ENCODE measurements at places on chromosomes 6 and 20.
A peak's percentile ranks its signal among the peaks of the same experiment; 100 is the strongest.

- no peak for DNase-seq
These were observed 17.6 kb upstream of the HLA-A start for GRCh38 chr6:29924731-29925130.

- DNase-seq: no peak
These were observed 5.3 kb upstream of the COL12A1 start for GRCh38 chr6:75210885-75211739.

GRCh38 chr6:99522531-99522930 is 7.3 kb upstream of the USP45 start:
- DNase-seq: no peak

DNA sequence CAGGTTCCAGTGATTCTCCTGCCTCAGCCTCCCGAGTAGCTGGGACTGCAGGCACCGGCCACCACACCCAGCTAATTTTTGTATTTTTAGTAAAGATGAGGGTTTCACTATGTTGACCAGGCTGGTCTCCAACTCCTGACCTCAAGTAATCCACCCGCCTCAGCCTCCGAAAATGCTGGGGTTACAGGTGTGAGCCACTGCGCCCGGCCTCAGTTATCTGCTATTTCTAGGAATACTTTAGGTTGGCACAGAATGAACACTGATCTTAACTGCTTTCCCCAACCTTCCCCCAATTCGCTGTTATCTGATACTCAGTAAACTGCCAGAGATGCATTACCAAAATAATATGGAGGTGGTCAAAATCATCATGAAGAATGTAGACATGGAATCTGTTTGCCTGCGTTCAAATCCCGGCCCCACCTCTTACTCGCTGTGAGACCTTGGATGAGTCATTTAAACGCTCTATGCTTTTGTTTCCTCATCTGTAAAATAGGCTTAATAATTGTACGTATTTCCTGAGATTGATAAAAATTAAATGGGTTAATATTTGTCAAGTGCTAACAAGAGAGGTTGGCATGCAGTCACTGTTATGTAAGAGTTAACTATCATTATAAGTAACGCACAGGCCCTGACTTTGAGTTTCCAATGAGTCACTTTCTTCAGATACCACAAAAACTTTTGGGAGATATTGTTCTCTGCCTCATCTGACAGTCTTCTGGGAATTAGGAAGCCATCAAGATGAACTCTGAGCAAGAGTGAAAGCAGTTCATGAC is 44.5 kb upstream of the NCOA3 start:
- no peak for DNase-seq

- no peak for DNase-seq
These were observed 108.6 kb upstream of the MRPS10 start for GRCh38 chr6:42326248-42326647.

- DNase-seq: no peak
These were observed 746 bp downstream of the NUP153 start for GRCh38 chr6:17705778-17706579.

DNA sequence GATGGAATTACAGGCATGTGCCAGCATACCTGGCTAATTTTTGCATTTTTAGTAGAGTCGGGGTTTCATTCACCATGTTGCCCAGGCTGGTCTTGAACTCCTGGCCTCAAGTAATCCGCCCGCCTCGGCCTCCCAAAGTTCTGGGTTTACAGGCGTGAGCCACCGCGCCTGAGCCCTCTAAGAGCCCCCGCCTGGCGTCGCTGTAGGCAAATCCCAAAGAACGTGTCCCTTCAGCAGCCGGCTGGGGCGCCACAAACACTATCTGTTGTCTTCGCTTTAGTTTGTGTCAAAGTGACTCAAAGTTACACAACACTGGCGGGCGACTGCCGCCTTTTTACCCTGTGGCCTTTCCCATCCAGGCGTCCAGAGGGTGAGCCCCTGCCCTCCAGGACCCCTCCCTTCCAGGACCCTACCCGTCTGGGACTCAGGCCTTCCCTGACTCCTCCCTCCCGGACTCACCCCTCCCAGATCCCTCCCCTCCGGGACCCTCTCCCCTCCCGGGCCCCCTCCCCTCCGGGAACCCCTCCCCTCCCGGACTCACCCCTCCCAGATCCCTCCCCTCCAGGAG is 940 bp upstream of the ADRM1 start:
- peak; percentile 77 for DNase-seq

DNA sequence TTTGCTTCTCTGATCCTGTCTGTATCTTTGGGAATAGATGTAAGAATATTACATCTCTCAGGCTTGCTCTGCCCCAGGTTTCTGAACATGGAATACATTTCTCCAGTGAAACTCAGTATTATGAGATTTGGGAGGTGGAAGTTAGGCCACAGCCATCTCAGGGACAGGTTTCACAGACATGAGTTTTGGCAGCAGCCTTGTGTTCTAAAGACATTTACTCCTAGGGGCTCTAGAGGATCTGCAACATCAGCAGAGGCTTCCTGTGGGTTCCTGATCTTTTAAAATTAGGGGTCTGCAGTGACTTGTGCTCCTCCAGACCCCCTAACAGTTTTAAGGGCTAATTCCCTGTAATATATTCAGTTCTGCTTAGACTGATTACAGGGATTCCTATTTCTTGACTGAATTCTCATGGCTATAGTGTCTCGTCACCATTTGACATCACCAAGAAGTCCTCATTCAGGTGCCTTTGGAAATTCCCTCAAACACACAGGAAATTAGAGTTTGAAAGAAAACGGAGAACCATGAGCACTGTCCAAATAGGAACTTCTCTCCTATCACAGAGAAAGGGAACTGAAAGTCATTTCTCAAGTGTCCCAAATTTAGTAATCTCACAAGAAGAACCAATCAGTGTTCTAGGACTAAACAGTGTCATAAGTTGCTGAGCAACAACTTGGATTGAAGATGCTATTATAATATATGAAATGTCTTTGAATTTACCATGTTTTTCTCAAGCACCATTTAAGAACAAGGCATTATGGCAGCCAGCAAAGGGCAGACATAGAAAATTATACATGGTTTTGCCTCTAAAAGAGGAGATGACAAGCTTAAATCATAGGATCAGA is 2.5 kb upstream of the HLA-DRA start:
- no peak for DNase-seq

- no peak for DNase-seq
These were observed 548 bp upstream of the HLA-DRA start for GRCh38 chr6:32439139-32439538.

GRCh38 chr20:45111799-45112471 is 3.0 kb downstream of the WFDC5 start:
- DNase-seq: no peak

DNA sequence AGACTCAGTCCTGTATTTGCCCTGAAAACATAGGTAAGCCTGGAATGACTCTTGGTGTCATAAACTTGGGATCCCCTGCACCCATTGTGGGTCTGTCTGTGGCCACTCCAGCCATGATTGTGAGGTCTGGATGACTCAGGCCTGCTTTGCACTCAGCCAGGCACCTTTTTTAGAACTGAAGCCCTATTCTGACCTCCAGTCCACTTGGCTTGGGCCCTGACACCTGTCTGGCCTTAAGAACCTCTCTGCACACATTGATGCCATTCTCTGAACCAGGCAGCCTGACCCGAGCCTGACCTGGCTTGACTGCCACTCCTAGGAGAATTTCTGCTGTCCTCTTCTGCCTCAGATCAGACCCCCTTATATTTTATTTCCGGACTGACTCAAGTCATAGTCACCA is 383.7 kb downstream of the MAFB start:
- no peak for DNase-seq

DNA sequence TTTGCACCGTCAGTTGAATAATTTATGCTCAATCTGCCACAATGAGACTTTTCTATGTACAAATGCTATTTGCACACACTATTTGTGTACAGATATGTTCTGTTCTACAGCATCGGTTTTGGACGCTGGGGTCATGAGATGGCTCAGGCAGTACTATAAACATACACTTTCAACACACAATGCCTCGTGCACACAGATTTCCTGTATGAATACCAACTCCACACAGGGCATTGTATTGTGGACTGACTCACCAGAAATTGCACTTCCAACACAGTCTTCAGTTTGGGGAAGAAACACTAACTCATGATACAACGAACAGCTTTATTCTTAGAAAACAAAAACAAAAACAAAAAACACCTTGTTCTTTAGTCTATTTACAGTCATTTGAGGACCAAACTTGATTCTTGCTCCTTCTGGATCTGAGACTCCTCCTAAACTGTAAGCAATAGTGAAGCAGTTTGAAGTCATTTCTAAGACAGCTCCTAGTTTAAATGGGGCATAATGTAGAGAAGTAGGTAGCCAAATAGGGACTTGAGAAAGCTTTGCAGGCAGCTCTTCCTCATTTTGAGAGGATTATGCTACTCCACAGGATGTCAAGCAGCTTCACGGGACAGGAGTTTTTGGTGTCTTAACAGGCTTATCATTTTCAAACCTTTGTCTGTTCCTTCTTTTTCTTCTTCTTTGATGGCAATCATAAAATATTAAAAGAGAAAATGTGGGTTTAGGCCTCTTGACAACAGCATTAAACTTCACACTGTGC is 33.7 kb downstream of the GJA10 start:
- DNase-seq: no peak

- no peak for DNase-seq
These were observed 429 bp downstream of the AMD1 start for GRCh38 chr6:110874880-110875547.

DNA sequence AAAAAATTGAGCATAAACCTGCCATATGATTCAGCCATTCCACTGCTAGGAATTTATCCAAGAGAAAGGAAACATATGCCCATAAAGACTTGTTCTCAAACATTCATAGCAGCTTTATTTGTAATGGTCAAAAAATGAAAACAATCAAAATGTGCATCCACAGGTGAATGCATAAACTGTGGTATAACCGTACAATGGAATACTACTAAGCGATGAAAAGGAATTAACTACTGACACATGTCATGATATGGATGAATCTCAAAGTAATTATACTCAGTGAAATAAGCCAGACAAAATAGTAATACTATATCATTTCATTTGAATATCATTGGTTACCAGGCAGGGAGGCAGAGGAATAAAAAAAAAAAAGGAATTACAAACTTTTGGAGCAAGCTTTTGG is 25.8 kb upstream of the BRPF3 start:
- no peak for DNase-seq

- DNase-seq: no peak
These were observed 194.9 kb downstream of the UTRN start for GRCh38 chr6:144479991-144480390.

GRCh38 chr6:166998256-166999144 is 697 bp upstream of the CEP43 start:
- no peak for DNase-seq

GRCh38 chr6:169720207-169720855 is 4.0 kb downstream of the PHF10 start:
- no peak for DNase-seq

DNA sequence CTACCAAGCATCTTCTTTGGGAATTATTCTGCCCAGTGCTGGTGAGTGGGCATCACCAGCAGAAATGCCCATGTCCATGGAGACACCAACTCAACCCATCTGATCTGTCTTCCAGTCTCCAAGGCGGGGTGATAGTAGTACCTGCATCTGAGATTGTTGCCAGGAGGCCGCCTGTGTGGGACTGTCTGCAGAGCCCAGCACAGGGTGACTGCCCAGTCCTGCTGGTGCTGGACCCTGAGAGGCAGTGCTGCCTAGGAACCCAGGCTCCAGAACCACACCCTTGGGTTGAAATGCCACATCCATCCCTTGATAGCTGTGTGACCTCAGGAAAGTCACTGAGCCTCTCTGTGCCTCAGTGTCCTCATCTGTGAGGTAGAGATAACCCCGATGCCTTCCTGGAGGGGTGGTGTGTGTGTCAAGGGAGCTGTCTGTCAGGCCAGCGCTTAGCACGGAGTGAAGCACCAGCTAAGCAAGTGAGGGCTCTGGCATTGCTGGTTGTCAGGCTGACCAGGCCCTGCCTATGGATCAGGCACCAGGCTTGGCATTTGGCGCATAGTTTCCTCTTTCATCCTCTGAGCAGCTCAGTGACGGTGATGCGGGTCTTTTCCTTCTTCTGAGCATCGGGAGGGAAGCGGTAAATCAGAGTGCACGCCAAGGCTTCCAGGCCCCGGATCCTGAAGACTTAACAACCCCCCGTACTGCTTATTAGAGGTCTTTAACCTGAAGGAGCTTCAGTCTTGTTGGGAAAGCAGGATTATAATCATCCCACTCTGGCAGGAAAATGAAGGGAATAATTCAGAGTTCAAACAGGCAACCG is 268.2 kb downstream of the CDH4 start:
- DNase-seq: no peak

DNA sequence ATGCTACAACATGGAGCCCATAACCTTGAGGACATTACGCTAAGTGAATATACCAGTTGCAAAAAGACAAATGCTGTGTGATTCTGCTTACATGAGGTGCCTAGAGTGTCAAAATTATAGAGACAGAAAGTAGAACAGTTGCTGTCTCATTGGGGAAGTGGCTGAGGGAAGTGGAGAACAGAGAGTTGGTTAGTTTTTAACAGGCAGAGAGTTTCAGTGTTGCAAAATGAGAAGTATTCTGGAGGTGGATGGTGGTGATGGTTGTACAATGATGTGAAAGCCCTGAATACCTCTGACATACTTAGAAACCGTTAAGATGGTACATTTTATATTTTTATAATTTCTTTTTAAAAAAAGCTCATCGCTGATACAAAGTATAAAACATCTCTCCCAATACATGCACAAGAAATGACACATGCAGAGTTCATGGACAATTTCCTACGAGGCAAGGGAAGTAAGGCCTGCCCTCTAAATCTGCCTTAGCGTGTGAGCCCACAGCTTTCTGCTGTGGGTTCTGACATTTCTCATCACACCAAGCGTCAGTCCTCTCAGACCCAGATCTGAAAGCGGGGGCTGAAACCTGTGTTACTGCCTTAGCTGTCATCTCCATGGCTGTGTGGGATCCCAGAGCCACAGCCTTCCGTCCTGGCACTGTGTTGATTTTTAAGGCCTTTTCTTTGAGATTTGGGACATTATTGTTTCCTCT is 126.0 kb downstream of the RNASET2 start:
- no peak for DNase-seq

GRCh38 chr6:19552076-19552475 is 285.1 kb upstream of the ID4 start:
- no peak for DNase-seq

GRCh38 chr6:98777762-98778161 is 56.6 kb upstream of the POU3F2 start:
- no peak for DNase-seq

DNA sequence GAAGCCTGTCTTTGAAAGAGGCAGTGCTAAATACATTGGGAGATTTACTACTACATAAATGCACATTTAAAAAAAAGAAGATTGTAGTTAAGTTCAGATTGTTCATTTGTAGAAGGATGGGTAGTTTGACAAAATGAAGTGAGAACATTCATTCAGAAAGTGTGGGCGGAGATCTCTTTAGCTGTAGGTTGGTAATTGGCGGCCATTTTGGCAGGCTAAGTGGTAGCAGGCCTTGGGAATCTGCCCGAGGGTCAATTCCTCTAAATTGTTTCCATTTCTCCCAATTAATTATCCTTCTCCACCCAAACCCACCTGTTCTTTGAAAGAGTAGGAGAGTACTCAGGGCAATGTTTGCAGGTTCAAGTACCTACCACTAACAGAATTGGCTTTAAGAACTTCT is 17.9 kb downstream of the SOX4 start:
- DNase-seq: no peak

Data from left renal pelvis (tissue), 4 donors.